CD4-positive, alpha-beta T cell treated with Interleukin-6 at 100 ng/mL for 8 hours (primary cell): ENCODE measurements at places on chromosomes 12 and 14.

DNA sequence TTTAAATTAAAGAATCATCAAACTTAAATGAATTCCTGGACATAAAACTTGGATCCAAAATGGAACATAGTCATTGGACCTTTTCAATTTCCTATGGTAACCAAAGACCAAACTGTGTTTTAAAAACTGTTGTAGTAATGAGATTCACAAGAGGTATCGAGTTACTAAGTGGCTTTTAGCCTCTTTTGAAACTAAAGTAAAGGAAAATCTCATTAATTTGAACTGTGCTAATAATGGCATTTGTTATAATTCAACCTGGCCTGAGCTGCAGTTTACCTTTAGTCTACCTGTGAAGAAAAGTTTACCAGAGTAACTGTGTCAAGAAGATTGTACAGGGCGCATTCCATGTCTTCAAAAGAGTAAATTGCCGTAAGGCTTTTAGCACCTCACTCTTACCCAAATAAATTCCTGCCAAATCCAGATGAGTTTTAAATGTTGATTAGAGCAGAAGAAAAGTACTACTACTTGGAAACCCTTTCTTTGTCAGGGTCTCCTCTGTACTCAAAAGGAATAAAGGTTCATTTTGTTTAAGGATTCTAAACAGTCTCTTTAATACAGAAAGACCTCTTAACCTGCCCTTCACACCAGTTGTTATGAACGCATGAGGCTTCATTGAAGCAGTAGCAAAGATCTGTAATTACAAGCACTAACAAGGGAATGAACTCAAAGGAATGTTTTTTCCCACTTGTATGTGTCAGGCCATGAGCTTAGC is 17.1 kb upstream of the MED13L start:
- DNase-seq: no peak

DNA sequence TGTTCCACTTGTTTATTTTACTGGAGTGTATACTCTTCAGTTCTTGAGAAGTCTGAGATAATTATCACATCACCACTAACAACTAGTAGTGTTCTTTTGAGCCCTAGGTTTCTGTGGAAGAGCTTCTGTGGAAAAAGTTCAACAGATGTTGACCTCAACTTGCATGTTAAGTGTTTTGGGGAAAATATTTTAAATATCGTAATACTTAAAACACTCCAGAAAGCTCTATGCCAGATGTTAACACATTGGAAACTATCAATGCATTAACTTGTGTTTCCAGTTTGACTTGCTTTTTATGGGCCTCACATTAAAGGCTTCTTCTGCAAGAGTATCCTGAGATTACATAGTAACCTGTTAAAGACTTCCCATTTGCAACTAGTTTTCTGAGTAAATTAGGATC is 173.1 kb downstream of the DUSP6 start:
- DNase-seq: no peak

- peak; percentile 69 for DNase-seq
Observed at GRCh38 chr12:64796205-64796845, 28.1 kb upstream of the TBC1D30 start.

- DNase-seq: no peak
Observed at GRCh38 chr12:27279826-27280225, 35.7 kb downstream of the STK38L start.

DNA sequence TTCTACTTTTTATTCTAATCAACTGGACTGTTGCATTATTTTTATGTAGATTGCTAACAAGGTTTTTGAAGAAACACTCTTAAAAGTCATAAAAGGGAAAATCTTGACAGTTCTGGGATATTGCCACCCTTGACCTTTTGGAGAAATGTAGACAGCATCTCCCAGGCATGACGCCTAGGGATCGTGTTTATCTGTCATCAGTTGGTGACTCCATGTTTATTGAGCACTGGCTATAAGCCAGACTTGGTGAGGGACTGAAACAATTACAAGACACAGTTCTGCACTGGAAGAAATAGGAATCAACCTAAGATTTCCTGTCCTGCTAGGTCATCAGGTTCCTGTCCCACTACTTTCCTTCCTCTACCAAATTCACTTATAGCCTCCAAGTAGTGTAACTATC is 34.5 kb downstream of the HMGA2 start:
- DNase-seq: no peak

DNA sequence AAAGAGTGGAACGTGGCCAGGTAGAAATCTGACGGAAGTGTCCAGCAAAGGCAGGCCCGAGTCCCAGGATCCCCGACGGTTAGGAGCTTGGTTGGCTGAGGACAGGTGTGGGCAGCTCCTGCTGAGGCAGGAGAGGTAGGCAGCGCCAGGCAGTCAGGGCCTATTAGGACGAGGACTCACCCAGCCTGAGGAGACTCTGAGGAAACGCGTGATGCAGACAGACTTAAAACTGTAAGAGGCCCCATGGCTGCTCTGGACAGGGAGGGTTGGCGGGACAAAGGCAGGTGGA is 255.7 kb upstream of the SFSWAP start:
- DNase-seq: no peak

- no peak for DNase-seq
Observed at GRCh38 chr14:81435391-81436295, 35.5 kb upstream of the STON2 start.

DNA sequence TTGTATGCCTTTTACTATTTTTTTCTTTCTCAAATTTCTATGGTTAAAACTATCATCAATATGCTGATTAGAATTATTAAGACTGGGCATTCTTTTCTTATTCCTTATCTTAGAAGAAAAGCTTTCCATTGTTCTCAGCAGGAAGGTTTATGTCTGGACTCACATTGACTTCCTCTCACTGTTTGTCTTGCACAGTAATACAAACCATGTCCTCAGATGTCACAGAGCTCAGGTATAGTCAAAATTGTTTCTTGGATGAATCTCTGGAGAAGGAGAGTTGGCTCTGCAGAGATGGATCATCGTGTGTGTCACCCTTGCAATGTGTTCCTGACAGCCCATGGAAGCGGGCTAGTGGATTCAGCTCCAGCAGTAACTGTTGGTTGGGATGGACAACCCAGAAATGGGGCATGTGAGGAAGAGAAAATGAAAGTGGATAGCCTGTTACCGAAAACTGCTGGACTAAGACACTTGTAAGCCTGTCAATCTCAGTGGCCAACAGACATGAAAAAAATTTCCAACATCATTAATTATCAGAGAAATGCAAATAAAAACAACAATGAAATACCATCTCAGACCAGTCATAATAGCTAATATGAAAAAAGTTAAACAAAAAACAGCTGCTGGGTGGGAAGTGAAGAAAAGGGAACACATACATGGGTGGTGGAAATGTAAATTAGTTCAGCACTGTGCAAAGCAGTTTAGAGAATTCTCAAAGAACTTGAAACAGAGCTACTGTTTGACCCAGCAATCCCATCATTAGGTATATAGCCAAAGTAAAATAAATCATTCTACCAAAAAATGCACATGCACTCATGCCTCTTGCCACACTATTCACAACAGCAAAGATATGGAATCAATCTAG is 967.8 kb downstream of the TMEM121 start:
- DNase-seq: no peak

DNA sequence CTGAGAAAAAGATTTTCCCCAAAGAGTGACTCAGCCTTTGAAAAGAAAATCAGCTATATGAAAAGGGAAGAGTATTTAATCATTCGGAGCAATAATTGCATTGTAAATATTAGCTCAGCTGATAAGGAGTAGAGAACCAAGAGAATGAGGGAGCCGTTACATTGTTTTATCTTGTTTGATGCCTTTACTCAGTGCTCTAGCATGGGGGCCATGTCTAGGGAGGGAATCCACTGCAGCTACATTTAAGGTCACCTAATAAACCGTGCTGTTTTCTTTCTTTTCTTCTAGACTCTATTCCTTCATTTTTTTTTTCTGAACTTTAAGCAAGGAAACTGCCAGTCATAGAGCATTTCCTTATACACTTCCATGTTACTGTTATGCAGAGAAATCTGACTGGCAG is 447.0 kb downstream of the DIO2 start:
- DNase-seq: no peak

GRCh38 chr12:114477989-114478395 is 72.0 kb upstream of the TBX5 start:
- no peak for DNase-seq

GRCh38 chr12:116266631-116267349 is 10.7 kb downstream of the MED13L start:
- DNase-seq: no peak

DNA sequence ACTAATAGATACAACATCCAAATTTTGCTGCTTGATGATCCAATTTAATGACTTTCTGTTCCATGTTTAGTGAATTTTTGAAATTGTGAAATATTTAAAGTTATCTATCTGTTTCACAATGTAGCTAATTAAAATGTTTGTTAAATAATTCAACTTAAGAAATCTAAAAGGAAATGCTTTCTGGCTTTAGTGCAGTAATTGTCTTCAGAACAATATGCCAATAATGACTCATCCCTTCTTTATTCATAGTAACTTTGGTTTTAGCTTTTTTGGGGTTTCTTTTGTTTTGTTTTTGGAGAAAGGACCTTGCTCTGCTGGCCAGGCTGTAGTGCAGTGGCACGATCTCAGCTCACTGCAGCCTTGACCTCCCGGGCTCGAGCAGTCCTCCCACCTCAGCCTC is 479.2 kb upstream of the RGS6 start:
- DNase-seq: no peak

DNA sequence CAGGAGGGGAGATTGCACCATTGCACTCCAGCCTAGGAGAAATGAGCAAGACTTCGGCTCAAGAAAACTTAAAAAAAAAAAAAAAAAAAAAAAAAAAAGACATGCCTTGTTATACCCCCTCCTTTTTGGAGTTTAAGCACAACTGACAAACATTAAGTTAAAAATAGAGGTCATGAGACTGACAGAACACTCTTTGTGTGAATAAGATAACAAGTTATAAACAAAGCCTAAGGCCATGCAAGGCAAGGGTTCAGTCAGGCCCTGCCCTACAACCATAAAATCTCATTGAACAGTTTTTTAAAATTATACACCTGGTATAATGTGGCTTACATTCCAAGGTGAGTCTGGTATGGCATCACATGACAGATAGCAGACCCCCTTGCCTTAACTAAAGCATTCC is 39.3 kb downstream of the TSPAN19 start:
- no peak for DNase-seq
